ENCODE measurements at places on chromosomes 6 and 20.

GRCh38 chr6:166667796-166668610 is 41.0 kb upstream of the RPS6KA2 start:
- DNase-seq, result no peak

DNA sequence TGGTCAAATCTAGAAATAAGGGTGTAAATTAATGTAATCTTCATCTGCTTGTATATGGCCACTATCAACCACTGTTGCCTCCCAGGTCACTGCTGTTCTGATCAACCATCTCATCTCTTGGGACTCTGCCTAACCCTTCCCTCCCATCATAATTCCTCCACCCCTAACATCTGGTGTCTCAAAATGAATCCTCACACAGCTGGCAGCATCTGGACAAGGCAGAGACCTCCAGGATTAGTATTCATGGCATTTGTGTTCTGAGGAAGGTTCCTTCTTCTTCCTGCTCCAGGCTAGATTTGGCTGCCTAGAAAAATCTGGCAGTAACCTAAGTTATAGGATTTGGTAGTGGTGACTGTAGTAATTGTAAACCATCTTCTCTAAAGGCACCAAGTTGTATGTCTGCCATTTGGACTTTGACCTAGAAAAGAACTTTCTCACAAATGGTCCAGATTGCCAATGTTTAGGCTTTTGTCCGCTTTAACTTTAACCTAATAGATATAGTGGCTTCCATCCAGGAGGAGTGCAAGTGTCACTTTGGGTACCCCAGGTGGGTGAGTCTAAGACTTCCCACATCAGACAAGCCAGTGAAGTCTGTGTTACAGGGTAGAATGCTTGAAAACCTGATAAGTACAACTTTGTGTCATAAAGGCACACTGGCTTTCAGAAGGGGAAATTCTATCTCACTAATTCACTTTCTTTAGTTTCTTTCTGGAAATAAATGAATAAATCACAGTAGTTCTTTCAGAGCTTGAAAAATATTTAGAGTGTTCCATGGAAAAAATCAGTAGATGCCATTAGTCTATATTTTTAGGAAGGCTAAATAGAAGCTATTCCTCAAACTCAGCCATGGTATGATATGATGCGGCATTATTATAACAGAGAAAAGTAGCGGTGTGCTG is 3.0 kb upstream of the PHACTR2 start:
- DNase-seq, result no peak

- DNase-seq, result no peak
Measured at GRCh38 chr6:15392182-15392581, 146.3 kb downstream of the JARID2 start.

DNA sequence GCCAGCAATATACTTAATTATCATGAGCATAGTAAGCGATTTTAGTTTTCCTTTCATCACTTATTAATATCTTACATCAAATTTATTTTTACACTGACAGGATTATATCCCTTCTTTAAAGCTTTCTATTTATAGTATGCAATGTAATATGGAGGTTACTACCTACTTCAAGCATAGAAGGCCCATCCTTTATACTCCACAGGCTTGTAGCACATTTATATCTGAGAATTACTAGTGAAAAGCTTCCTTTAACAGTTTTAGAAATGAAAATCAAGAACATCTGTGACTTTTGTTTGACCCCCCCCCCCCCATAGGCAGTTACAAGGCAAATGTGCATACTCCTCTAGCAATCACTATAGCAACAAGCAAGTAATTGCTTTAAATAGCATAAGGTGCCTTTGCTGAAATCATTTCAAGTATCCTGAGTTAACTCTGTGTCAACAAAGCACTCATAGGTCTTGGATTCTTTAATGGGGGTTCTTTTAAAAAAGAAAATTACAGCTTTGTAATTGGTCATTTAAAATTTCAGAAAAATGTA is 917.7 kb downstream of the PHF3 start:
- DNase-seq, result peak; percentile 13

DNA sequence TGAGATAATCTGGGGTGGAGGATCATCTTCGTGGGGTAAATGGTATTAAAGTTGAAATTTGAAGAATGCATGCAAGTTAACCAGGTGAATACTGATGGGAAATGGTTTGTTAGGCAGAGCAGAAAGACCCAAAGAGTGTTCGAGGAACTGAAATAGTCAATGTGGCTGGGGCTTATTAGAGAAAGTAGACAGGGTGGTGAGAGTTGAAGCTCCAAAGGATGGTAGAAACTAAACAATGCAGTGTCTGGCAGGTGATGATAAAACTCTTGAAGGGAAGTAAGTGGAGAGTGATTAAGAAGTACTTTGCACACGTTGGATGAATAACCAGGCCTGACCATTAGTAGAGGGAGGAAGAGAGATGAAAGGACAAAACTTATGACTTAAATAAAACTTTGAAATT is 39.8 kb upstream of the CENPW start:
- DNase-seq, result no peak

GRCh38 chr6:21128601-21129000 is 464.9 kb upstream of the SOX4 start:
- no peak for DNase-seq

GRCh38 chr20:63502671-63503172 is 3.8 kb upstream of the EEF1A2 start:
- no peak for DNase-seq

DNA sequence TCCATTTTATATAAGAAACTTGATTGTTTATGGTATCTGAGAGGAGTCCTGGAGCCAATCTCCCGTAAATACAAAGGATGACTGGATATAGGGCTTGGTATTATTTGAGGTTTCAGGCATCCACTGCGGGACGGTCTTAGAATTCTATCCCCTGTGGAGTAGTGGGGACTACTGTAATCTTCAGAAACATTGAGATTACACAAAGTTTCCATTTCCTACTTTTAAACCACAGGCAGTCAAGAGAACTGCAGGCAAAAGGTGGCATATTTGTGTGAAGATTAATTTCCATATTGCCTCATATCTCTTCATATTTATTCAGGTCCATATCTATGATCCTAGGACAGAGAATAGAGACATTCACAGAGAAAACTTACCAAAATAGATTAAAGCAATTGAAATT is 586.2 kb downstream of the PHF3 start:
- no peak for DNase-seq

- no peak for DNase-seq
Measured at GRCh38 chr6:144053601-144054000, 41.8 kb downstream of the SF3B5 start.

- peak; percentile 84 for DNase-seq
Measured at GRCh38 chr6:53986721-53987521, 124.3 kb upstream of the MLIP start.

- no peak for DNase-seq
Measured at GRCh38 chr6:122154155-122154554, 245.3 kb upstream of the HSF2 start.

GRCh38 chr6:40419377-40419776 is 167.8 kb downstream of the LRFN2 start:
- DNase-seq, result no peak

- peak; percentile 86 for DNase-seq
Measured at GRCh38 chr6:20564269-20564668, 30.0 kb downstream of the CDKAL1 start.

- DNase-seq, result peak; percentile 87
Measured at GRCh38 chr6:105994591-105995390, 91.3 kb upstream of the PRDM1 start.

- DNase-seq, result no peak
Measured at GRCh38 chr6:29858006-29858405, 30.4 kb downstream of the HLA-G start.

- DNase-seq, result peak; percentile 79
Measured at GRCh38 chr6:107114926-107115694, at the start of gene BEND3. Gene BEND3 (minus strand): TSS chr6:107115515. CDS start chr6:107099285, 16,230 bp downstream.

GRCh38 chr6:97626671-97627441 is 343.8 kb upstream of the MMS22L start:
- DNase-seq, result peak; percentile 72

- no peak for DNase-seq
Measured at GRCh38 chr6:153814136-153814535, 224.9 kb upstream of the OPRM1 start.

DNA sequence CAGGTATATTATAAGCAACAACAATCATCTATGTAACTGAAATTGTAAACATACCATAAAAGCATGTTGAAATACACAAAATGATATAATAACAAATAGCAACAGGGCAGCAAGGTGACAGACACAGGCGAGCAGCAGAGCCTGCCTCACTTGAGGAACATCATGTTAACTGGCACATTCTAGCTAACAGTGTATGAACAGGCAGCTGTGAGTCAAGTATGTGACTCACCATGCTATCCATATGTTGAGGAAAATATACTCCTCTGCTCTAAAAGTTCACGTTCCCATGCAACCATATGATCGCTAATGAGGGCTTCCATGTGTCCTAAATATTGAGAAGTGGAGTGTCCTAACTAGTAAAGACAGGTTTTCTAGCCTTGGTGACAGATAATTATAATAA is 18.4 kb downstream of the SERAC1 start:
- no peak for DNase-seq

DNA sequence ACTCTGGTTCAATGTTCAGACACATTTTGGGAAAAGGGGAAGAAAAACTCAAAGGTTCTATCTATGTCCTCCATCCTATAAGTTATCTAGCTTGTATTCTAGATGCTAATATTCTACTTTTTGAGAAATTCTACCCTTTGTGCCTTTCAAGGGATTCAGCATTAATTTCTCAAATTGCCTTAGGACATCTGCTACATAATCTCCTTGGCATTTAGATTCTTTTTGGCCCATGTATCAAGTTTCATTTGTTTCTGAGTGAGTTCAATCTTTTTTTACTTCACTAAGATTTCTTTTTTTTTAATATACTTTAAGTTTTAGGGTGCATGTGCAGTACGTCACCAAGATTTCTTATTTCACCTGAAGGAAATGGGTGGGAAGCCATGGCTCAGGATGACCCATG is 232.7 kb upstream of the TENT5A start:
- DNase-seq, result no peak

DNA sequence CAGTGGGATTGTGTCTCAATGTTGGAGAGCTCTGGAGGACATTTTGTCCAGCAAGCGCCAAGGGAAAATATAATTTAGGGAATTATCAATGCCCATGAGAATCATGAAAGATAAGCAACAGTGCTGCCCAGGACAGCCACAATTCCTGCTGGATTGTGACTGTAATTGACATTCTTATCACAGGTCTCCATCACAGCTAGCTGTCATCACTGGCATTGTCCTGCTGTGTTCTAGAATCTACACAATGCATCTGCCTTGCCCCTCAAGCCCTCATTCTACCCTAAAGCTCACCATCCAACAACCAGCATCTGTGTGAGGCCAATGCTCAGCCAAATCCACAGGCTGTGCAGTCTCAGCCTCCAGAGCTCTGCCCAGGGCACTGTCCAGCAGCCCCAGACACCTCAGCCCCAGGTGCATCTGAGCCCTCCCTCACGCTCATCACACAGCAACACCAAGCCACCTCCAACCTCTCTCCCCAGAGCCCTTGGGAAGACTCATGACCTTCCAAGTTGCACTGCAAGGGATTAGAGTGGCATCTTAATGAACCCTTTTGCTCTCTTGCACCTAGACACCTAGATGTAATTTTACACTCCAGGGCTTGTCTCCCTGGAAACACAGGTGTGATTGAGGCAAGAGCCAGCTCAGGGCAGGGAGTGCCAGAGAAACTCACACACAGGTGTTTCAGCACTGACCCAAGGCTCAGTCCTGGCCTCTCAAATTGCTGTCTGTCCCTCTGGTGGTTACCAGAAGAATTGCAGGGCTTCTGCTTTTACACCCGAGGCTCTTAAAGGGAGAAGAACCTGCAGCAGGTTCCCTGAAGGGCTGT is 85.2 kb upstream of the PHACTR3 start:
- DNase-seq, result peak; percentile 74

DNA sequence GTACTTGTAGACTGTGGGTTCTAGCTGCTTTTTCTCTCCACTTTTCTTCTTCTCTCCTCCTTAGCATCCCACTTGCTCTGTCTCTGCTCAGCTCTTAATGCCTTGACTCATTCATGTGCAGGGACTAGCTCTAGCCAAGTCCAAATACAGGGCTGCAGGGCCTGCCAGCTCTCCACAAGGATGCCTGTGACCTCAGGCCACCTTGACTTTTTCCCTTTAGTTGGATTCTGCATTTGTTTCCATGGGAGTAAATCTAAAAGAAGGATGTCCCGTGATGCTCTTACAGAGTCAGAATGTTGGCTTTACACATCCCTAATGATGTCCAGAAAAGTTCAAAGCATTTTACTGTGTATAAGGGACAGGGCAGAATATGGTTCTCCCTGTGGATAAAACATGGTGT is 101.8 kb upstream of the PREP start:
- DNase-seq, result no peak

- no peak for DNase-seq
Measured at GRCh38 chr20:58568126-58568482, 52.9 kb upstream of the APCDD1L start.

DNA sequence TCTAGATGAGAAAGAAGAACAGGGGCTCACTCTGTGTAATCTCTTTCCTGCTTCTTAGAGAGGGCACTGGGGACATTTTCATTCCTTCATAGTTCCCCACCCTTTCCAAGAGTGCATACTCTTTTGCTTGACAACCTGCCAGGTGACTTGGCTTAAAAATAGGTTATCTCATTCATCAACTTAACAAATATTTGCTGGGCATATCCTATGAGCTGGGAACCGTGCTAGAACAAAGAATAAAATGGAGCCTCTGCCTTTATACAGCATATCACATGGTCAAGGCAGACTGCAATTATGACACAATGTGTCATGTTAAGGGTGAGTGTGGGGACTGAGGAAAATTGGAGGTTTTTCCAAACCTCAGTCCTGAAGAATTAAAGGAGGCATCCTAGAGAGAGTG is 209.8 kb upstream of the FOXA2 start:
- peak; percentile 48 for DNase-seq

- no peak for DNase-seq
Measured at GRCh38 chr20:45359406-45360148, 3.4 kb upstream of the SYS1 start.

- no peak for DNase-seq
Measured at GRCh38 chr20:39800548-39800947, 838.4 kb downstream of the DHX35 start.

GRCh38 chr20:45836841-45837240 is 3.2 kb downstream of the SNX21 start:
- no peak for DNase-seq

DNA sequence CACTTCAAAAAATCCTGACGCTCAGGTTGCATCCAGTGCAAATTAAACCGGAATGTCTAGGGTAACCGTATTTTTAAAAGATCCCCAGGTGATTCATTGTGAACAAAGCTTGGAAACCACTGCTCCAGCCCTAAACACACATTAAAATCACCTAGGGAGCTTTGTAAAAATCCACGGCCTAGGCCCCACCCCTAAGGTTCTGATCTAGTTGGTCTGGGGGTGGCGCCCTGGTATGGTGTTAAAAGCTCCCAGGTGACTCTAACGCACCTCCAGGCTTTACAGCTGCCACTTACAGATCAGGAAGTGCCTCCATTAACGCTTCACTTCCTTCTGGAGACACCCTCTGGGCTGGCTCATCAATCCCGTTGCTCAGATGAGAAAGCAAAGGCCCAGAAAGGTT is 92.2 kb downstream of the GRM4 start:
- DNase-seq, result no peak

GRCh38 chr20:33669873-33670640 is 3.3 kb downstream of the ACTL10 start:
- DNase-seq, result no peak

- DNase-seq, result no peak
Measured at GRCh38 chr6:87913974-87914373, 133.7 kb upstream of the SPACA1 start.

- no peak for DNase-seq
Measured at GRCh38 chr20:22093122-22093521, 387.7 kb downstream of the PAX1 start.

Measured in eye (tissue), 1 donor.